ENCODE measurements at places on chromosomes 4 and X.

GRCh38 chr4:57055886-57056285 is 54.3 kb downstream of the IGFBP7 start:
- DNase-seq = peak; percentile 43

DNA sequence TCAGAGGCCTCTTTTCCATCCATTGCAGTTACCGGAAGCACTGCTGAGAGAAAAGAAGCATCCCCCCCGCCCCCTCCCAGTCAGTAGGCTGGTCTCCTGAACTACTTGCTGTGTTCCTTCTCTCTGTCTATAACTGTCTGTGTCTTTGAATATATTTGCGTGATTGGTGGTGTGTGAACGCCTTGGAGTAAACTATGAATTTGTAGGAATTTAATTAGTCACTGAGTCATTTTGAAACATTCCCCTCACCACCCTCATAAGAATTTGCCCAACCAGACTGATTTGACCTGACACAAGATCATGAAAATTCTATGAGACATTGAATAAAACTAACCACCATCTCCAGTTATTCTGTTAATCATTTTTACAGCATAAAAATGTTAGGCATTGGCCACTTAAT is 6.7 kb upstream of the NXF3 start:
- no peak for DNase-seq

DNA sequence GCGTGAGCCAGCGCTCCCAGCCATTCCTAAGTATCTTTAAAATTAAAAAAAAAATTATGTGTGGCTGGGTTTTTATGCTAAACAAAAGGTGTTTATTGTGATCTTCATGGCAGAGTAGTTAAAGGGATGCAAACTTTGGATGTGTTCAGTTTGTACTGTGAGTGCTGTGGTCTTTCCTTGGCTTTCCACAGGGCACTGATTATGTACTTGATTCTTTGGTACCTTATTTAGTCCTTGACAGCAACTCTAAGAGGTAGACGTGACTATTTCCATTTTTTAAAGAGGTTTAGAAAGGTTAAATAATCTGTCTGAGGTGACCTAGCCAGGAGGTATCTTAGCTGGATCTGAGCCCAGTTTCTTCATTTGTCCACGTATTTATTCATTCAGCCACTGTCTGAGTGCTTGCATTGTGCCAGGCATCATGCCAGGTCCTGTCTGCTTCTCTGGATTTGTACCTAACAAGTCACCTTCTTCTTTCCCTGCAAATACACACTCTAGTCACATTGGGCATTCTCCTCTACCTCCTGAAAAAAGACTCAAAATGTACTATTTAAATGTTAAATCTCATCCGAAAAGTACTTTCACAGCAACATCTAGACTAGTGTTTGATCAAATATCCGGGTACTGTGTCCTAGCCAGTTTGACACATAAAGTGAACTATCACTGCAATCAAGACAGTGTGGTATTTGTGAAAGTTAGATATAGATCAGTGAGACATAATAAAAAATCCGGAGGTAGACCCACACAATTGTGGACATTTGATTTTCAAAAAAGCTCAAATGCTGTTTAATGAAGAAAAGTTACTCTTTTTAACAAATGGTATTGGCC is 31.5 kb downstream of the WWC2 start:
- no peak for DNase-seq

- no peak for DNase-seq
These were observed 12.4 kb downstream of the SMIM14 start for GRCh38 chr4:39626261-39626660.

DNA sequence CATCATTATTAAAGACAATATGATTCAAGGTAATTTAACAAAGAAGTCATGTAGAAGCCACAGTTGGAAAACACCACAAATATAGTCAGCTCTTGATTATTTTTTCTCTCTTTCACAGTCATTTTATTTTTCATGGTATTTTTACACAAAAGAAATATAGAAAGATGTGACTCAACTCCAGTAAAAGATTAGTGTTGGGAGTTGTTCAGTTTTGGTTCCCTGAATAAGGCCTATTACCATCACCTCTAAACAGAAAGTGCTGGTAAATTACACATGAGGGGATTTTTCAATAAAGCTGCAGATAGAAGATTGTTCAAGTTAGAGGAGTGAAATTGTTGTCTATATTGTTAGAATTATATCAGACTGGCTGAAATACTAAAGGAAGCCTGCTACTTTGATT is 107.0 kb downstream of the DDIT4L start:
- no peak for DNase-seq

DNA sequence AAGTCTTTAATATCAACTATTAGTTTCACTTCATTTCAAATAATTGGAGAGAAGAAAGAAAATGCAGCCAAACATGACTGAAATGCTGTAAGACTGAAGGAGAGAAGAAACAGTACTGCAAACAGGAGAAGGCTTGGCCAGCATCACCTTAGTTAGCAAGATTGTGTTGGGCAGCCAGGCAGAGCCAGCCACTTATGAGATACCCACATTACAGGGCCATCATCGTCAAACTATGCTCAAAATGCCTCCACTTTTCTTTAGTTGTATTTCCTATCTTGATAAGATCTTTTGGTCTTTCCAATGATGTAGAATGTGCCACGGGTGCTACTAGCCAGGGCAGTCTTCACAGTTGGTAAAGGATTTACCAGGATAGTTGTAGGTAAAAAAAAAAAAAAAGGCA is 10.9 kb upstream of the IRF2 start:
- DNase-seq = no peak

- no peak for DNase-seq
These were observed 629.9 kb upstream of the CT83 start for GRCh38 chrX:117092641-117093040.

GRCh38 chrX:2220829-2221567 is 279.8 kb downstream of the DHRSX start:
- no peak for DNase-seq

GRCh38 chr4:99763635-99764101 is 53.0 kb upstream of the DAPP1 start:
- DNase-seq = no peak

DNA sequence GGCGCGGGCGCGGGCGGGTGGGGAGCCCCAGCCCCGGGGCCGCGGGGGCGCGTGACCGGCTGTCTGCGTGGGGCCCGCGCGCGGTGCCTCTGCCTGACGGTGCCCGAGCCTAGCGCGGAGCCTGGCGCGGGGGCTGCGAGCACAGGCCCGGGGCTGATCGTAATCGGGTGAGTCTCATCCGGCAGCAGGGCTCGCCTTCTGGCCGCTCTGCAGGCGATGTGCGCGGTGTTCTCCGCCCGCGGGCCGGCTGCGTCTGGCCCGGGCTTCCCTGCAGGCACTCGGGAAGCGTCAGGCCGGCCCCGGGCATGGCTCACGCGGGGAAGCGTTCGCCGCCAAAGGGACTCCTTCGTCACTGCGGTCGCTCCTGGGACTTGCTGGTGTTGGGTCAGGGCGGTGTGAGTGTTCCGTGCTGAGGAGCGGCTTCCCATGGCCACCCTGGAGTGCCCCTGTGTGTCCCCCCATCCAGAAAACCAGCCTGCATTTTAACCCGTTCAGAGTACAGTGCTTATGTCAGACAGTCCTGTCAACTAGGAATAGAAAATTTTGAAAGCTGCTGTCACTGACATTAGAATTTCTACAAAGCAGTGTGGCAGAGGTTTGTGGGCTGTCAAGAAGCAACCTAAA is 40.6 kb downstream of the FAM149A start:
- peak; percentile 82 for DNase-seq

DNA sequence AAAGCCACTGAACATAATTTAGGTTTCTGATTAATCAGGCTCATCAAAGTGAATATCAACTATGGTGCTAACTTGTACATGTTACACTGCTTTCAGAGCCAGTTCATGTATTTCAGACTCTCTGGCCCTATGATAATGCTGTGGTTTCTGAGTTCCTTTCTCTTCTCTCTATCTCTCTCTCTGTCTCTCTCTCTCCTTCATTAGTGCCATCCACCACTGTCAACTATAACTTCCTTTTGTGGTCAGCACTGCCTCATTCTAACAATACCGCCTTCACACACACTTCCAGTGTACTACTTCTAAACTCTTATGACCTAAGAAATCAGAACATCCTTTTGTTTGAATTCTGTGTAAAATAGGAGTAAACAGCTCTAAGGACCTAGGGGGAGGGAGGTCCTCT is 907.1 kb downstream of the RPA4 start:
- no peak for DNase-seq

DNA sequence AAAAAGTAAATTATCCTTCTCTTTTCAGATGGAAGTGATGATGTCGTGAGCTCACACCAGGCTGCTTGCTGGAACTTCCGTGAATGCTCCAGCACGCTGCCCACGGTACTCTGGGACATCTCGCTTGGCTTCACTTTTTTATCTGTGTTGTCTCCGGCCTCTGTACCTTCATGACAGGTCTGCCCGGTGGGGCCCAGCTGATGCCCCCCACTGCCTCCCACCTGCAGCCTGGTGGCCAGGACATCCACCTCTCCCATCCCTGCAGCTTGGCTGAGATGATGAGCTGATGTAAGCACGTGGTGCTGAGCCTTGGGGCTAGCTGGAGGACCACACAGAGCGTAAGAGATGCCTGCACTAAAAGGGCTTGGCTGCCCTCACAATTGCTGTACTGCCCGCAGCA is 59.0 kb upstream of the HELT start:
- no peak for DNase-seq

DNA sequence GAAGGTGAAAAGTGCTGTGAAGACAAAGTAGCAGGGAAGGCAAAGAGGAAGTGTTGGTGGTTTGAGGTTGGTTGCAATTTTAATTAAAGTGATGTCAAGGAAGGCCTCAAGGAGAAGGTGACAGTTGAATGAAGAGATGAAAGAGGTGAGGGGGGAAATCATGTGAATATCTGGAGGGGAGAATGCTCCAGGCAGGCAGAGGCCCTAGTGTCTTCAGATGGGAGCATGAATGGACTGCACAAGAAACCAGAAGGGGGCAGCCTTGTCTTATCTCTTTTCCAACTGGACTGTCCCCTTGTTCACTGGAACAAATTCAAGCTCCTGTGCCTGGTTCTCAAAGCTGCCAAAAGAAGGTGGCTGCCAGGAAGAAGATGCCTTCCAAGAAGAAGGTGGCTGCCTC is 68.4 kb downstream of the MAOB start:
- DNase-seq = peak; percentile 75

- no peak for DNase-seq
These were observed 30.4 kb upstream of the RPL34 start for GRCh38 chr4:108589961-108590360.

GRCh38 chr4:88820698-88821415 is 123.2 kb upstream of the NAP1L5 start:
- DNase-seq = no peak

GRCh38 chr4:31220921-31221320 is 500.8 kb downstream of the PCDH7 start:
- no peak for DNase-seq

DNA sequence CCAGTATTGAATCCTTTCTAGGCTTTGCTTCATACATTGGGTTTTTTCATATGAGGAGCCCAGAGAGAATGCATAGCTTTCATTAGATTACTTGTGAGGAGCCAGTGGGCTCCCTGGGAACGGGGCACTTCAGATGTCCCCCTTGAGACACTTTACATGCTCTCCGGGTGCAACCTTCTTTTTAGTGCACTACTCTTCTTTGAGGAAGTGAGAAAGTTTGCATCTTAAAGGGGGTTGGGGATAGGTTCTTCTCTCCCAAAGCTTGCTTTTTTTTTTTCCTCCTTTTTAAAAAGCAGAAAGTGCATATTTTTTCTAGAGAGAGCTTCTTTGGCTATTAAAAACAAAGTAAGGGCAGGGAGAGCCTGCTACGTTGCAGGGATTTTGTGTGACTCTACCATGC is 4.3 kb downstream of the HADH start:
- no peak for DNase-seq

DNA sequence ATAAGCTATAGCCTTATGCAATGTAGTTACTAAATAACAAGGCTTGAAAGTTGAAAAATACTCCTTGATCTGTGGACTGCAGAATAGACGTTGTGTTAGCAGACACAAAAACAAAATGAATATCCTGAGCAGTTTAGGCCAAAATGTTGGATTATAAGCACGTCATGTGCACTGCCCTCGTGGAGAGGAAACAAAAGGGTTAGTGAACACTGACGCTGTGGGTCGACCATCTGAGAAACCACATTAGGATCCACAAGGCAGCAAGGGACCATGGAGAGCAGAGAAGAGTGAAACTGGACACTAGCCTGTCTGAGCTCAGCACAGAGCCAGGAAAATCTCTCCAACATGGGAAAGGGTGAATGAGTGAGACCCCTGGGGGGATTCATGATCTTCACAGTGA is 145.3 kb downstream of the DTHD1 start:
- no peak for DNase-seq

- DNase-seq = no peak
These were observed 398.0 kb downstream of the MAGEB5 start for GRCh38 chrX:26613956-26614355.

- no peak for DNase-seq
These were observed 942.3 kb upstream of the SLIT2 start for GRCh38 chr4:19309378-19309777.

DNA sequence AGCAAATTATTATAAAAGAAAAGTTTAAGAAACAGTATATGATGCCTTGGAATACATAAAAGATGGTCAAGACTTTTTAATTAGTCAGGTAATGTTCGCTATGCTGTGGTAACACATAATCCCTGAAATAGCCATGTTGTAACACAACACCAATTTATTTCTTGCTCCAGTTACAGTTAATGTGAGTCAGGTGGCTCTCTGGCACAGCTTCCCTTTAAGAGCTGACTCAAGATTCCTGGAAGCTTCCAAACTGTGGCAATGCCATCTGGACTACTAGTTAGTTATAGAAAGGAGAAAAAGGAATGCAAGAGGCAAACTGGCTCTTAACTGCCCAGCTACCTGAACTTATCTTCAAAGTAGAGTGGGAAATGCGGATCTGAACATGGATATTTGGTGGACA is 210.5 kb downstream of the CHM start:
- DNase-seq = no peak

- DNase-seq = no peak
These were observed 221.3 kb downstream of the ANK2 start for GRCh38 chr4:113270520-113271319.

- DNase-seq = peak; percentile 58
These were observed 904.1 kb upstream of the EPHA5 start for GRCh38 chr4:66574145-66574978.
